ENCODE measurements at places on chromosomes 11 and 22.

- no peak for DNase-seq
These were observed 8.0 kb upstream of the SLC25A17 start for GRCh38 chr22:40826984-40827741.

DNA sequence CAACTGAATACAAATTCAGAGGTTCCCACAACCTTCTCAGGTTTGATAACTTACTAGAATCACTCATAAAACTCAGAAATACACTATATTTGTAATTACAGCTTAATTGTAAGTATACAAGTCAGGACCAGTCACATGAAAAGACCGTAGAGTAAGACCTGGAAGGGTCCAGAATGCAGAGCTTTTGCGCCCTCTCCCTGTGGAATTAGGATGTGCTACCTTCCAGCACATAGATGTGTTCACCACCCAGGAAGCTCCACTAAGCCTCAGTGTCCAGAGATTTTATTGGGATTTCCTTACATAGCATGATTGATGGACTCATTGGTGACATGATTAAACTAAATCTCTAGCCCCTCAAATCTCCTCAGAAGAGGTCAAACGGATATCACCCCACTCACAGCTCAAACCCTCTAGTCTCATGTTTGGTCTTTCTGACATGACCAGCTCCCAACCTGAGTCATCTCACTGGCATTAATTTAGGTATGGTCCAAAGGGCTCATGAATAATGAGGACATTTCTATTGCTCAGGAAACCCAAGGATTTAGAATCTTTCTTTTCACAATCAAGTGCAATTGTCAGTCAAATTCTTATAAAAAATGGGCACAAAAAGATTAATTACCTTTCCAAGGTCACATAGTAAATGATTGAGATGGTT, 77.2 kb upstream of the UBASH3B start:
- no peak for DNase-seq

DNA sequence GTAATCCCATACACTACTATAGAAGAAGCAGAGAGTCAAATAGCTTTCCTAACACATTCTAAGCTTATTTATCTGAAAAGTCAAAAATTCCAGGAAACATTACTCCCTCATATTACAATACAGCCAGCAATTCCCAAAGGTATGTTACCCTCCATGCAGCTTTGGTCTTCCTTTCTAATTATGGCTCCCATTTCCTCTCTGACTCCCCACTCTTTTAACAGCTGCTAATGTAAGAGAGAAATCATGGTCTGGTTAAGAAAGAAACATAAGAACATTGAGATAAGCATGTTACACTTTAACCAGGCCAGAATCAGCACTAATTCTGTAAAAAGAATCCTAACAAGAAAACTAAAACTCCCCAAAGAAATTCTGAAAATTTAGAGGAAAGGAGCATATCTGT, 6.8 kb downstream of the PPP2R1B start:
- peak; percentile 38 for DNase-seq

GRCh38 chr11:94193288-94193687, 64.6 kb downstream of the PANX1 start:
- peak; percentile 57 for DNase-seq

DNA sequence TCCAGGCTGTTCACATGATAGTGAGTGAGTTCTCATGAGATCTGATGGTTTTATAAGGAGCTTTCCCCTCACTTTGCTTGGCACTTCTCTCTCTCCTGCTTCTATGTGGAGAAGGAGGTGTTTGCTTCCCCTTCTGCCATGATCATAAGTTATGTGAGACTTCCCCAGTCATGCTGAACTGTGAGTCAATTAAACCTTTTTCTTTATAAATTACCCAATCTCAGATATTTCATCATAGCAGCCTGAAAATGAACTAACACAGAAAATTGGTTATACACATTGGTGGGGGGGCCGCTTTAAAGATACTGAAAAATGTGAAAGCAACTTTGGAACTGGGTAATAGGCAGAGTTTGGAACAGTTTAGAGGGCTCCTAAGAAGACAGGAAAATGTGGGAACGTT, 741.1 kb upstream of the LUZP2 start:
- DNase-seq: peak; percentile 13

- no peak for DNase-seq
These were observed 423.1 kb downstream of the ETS1 start for GRCh38 chr11:128164080-128164741.

GRCh38 chr11:111655924-111656323, 53.7 kb downstream of the SIK2 start:
- DNase-seq: no peak

DNA sequence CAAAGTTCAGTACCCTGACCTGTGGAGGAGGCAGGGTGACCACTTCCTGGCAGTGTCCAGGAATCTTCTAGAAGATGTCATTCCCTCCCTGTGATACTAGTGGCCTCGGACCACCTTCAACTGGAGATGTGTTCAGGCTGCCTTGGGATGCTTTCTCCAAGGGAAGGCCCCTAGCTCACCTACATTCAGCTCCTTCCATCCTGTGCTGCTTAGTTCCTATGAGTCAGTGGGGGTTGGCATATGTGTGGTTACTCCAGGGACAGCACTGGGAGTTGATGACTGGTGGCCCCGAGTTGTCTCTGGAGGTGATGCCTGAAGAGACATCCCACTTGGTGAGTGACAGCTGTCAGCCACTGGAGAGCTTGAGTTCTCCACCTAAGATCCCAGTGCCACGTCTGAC, 81.8 kb upstream of the OR9Q1 start:
- DNase-seq: no peak

DNA sequence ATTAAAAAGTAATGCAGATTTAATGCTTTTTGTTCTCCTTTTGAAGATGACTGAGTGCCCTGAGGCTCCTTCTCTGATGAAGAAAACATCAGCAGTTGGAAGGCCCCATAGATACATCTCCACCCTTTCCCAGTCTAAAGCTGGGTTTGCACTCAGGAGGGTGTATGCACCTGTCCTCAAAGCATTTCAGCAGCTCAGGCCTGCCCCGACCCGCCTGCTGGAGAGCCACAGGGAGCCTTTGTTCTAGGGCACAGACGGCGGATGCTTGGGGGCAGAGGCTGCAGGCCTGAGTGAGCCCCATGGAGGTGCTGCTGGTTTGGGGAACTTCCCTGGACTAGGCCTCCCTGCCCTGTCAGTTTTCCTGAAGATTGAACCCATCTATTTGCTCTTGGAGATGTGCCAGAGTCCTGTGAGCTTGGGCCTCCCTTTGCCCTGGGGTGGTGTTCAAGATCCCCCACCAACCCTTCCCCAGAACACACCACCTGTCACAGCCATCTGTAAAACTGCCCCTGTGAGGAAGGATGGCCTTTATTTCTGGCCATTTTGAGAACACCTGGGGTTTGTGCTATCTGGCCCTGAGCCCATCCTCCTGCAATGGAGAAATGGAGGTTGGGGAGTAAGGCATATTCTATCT, 160.0 kb downstream of the NAV2 start:
- no peak for DNase-seq

GRCh38 chr11:120273432-120273831, 33.5 kb downstream of the POU2F3 start:
- DNase-seq: peak; percentile 42

DNA sequence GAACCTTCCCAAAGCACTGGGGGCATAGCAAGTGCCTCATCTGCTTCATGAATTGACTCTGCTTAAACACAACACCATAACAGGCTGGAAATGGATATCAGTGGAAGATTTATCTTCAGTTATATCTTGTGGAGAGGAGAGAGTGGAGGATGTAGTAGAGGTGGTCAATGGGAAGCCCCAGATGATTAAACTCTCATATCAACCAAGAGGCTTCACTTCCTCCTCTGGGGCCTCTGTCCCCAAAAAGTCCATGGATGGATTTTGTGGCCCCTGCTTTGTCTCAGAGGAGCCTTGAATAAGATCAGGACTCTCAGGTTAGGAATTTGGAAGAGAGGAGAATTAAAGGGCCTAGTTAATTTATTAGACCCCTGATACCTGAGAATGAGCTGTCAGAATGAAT, 106.1 kb downstream of the CEP164 start:
- no peak for DNase-seq

DNA sequence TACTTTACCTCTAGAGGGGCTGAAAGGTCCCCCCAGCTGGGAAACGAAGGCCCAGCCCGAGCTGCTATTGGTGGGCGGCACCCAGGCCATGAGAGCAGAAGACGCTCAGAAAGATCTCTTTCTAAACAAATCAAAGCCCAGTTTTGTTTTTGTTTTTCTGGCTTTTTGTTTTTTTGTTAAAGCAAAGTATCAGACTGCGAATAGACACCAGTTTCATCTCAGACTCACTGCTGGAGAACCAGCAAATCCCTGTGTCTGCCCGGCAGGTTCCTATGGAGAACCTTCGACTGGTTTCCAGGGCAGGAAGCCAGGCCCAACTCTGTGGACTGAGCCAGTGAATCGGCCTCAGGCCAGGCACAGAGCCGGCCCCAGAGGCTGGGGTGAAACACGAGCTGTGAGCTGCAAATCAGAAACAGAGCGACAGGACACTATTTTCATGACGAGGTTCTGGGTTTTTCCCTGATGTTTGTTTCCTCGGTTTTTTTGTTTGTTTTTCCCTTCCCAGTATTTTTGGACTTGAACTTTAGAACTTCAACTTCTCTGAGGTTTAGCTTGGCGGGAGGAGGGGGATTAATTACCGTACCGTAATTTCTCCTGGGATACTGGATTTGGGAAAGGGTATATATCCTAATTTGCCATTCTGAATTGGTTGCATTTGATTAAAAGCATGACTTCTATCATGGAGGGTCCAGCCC, 16.0 kb upstream of the B4GALNT4 start:
- peak; percentile 84 for DNase-seq

DNA sequence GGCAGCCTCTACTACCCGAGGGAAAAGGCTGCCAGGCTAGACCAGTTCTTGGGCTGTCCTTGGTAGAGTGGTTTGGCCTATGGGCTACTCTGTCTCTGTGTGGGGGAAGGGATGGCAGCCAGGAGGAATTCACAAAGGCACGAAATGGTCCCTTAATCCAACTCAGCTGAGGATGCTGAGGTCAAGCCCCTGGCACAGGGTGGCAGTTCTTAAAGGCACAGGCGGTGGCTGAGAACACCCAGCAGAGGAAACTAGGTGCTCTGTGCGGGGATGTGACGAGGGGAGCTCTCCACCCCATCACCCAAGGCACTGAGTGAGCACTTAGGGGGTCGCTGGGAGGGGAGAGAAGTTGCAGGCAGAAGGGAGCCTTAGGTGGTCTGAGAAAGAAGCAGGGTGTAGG, at the start of gene MFRP:
TSS of gene MFRP (minus strand) at position 101 of the 400 bp plus-strand sequence. CDS start 192 bp downstream, outside the sequence.
- no peak for DNase-seq

DNA sequence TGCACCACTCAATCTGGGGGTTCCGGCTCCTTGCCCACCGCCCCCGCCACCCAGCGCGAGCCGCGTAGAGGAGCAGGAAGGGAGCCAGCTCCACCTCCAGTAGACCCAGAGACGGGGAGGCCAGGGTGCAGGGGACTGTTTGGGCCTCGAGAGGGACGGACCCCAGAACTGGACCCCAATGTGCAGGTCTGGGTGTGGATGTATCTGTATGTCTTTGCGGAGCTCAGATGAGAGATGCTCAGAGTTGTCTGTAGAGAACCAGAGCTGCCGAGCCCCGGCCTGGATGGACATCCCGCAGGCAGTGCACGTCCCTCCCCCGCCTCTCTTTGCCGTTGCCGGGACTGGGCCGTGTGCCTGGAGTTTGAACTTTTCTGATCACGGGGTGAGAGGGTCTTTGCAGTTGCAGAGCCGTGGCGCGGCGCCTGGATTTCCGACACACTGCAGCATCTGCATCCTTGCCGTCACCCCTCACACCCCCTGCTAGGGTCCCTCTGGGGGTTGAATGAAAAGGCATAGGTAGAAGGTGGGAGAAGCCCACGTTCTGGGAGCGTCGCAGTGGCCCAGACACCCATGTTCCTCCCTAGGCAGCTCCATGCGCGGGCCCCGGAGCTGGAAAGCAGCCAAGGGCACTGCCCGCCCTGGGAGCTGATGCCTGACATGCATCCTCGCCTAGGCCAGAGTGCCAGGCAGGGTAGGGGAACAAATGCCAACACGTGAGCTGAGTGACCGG, 105.2 kb downstream of the KCNQ1 start:
- no peak for DNase-seq

DNA sequence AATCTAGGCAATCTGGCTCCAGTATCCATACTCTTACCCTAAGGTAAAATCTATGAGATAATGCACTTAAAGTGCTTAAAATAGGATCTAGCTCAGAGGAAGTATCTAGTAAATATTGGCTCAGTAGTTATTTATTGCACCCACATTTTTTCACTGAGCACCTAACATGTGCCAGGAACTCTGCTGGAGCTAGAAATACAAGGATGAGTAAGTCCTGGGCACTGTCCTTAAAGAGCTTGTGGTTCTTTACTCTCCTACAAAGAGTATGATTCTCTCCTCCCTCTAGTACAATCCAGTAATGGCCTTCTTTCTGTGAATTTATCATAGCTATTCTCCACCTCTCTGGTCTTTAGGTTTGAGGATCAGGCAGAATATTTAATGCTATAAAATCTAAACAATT, 59.2 kb downstream of the DEUP1 start:
- DNase-seq: no peak

DNA sequence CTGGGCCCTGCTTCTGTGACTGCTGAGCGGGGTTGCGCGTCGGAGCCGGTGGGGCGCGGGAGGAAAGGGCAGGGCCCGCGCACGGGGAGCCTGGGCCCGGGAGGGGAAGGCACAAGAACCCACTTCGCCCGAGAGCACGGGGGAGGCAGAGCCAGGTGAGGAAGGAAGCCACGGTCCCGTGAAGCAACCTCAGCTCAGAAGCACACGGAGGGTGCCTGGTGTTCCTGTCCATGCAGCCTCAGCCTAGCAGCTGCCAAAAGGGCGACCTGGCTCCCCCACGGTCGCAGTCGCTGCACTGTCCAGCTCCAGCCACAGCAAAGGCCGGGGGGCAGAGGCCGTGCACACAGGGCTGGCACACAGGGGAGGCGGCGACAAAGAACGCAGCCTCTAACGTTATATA, 9.3 kb upstream of the CDC42BPG start:
- no peak for DNase-seq

- no peak for DNase-seq
These were observed 25.4 kb downstream of the ADAMTS15 start for GRCh38 chr11:130473795-130474377.

DNA sequence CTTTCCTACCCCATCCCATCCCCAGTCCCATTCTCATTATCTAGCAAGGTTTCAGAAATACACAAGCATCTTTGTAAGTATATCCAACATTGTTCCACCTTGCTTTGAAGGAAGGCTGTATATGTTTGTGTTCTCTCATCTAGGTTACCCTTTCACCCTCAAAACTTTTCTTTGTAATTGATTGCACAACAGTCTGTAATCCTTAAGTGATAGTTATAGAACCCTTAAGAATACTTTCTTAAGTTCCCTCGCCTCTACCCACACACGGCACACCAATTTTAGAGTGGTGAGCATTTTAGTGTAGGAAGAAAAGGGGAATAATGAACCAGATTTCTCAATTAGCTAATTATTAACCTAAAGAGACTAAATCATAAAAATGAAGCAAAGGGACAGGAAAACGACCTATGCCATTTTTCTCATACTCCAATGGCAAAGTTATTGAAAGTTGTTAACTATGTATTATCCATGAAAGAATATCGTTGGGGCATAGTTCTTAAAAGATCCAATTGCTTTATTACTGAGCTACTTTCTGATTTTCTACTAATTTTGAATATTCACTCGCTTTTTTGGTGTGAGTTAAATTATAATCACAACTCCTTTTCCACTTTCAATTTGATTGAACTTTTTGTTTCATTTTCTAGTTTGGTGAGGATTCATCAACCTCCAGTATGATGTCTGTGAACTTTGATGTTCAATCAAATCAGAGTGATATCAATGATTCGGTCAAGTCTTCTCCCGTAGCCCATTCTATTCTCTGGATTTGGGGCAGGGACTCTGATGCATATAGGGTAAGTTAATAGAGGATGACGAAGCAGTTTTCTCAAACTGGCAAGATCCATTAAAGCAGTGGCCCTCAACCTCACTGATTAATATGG, 44.9 kb downstream of the TTC17 start:
- DNase-seq: no peak
